ENCODE measurements at places on chromosomes 16 and 17. TPM values are rescaled to one million over a fixed set of nuclear protein-coding genes. Genes with fewer than 3 reads are reported as not detected.

DNA sequence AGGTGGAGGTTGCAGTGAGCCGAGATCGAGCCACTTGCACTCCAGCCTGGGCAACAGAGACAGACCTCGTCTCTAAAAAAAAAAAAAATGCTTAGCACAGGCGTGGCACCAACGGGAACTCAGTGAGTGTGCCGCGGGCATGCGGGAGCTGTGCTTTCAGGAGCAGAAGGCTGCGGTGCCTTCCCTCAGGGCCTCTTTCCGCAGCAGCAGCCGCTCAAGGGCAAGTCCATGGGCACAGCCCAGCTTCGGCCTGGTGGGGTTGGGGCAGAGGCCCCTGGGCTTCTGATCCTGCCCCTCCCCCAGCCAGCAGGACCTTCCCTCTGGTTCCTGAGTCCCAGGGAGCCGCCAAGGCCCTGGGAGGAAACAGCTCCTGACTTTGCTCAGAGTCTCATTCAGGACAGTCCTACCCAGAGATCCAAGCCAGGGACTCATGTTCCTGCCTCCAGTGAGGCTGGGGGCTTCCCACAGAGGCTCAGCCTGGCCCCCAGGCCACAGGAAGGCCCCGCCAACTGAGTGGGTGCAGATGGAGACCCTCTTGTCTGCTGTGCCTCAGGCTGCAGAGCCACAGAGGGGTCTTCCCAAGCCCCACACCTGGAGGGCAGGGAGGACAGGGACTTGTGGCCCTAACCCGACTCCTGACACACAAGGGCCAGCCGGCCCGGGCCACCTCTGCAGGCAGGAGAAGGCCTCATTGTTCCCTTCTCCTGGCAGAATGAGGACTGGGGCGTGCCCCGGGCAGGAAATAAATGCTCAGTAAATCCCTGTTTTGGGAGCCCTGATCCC, 3.3 kb upstream of the ZG16B start:
- H3K27ac ChIP-seq: no peak overlapping the region
- H3K27me3 ChIP-seq: peaks cover 15% of the 10 kb centered on the region
- no peak overlapping the region for H3K4me3 ChIP-seq

DNA sequence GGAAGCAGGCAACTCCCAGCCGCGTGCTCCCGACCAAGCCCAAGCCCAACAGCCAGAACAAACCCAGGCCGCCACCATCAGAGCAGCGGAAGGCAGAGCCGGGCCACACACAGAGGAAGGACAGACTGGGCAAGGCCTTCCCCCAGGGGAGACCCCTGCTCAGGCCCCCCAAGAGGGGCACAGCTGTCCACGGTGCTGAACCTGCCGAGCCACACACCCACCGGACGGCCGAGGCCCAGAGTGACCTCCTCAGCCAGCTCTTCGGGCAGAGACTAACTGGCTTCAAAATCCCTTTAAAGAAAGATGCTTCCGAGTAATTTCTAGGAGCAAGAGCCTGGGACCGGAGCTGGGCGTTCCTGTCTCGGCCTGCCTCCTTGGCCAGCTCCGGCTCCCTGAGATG, 14.1 kb upstream of the ZFPM1 start:
- no peaks in the 10 kb centered on the region for H3K27me3 ChIP-seq
- H3K4me1 ChIP-seq: no peaks in the 10 kb centered on the region
- DNase-seq: no peak
- no peak overlapping the region for H3K27ac ChIP-seq
- H3K4me3 ChIP-seq: no peak overlapping the region

DNA sequence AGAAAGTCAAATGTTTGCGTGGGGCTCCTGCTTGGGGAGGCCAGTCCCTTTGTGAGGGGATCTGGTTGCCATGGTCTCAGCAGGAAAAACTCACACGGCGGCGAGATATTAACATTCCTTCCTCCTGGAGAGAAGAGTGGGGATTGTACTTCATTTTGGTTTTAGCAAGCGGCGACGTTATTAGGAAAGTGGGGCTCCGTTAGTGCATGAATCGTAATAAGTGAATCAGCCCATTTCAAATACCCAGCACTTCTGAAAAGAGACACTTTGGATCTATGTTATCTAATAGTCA, 41.6 kb upstream of the METRNL start:
- H3K27ac ChIP-seq: no peak overlapping the region
- no peaks in the 10 kb centered on the region for H3K36me3 ChIP-seq
- DNase-seq: no peak
- no peak overlapping the region for H3K4me3 ChIP-seq

DNA sequence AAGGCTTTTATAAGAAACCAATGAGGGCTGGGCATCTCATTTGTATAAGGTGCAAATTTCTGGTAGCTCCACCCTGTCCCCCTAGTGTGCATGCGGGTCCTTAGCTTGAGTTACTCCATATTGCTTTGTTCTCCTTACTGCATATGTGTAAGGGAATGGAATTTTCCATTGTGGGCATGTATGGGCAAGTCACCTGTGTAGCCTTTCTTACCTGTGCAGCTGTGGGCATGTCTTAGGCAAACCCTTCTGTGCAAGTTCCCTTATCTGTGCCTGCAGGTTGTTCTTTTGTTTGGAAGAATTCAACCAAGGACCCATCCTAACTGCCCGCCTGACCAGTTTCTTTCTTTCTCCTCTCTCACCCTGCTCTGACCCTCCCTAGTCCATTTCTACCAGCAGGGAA, 122.8 kb upstream of the HS3ST4 start:
- no peaks in the 10 kb centered on the region for H3K36me3 ChIP-seq
- no peaks in the 10 kb centered on the region for H3K27me3 ChIP-seq
- no peak overlapping the region for H3K4me3 ChIP-seq
- no peak overlapping the region for H3K27ac ChIP-seq
- H3K4me1 ChIP-seq: no peaks in the 10 kb centered on the region

DNA sequence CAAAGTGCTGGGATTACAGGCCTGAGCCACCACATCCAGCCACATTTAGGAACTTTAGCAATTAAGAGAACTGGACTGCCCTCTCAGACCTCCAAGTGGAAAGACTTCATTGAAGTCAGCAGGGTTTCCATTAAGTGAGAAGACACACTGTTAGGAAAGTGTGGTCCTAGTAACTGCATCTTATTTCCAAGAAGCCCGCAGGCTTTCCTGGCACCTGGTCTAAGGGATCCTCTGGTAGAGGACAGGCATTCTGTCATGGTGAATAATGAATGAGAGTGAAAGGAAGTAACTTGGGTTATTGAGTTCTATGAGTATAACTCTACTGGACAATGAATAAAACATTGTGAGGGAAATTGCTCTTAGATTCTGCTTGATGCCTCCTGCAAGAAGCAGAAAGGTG, 14.1 kb downstream of the C17orf75 start:
- H3K4me1 ChIP-seq: no peaks in the 10 kb centered on the region
- H3K36me3 ChIP-seq: no peaks in the 10 kb centered on the region
- no peak overlapping the region for H3K4me3 ChIP-seq

- peaks cover 12% of the 10 kb centered on the region for H3K4me1 ChIP-seq
- H3K4me3 ChIP-seq: no peak overlapping the region
- H3K36me3 ChIP-seq: no peaks in the 10 kb centered on the region
- no peaks in the 10 kb centered on the region for H3K27me3 ChIP-seq
- peak; percentile 56 for DNase-seq
Measured at GRCh38 chr17:50956750-50957523, 90.8 kb upstream of the TOB1 start.

- H3K36me3 ChIP-seq: no peaks in the 10 kb centered on the region
- no peak for DNase-seq
Measured at GRCh38 chr17:55321427-55322060, 56.8 kb downstream of the HLF start.

DNA sequence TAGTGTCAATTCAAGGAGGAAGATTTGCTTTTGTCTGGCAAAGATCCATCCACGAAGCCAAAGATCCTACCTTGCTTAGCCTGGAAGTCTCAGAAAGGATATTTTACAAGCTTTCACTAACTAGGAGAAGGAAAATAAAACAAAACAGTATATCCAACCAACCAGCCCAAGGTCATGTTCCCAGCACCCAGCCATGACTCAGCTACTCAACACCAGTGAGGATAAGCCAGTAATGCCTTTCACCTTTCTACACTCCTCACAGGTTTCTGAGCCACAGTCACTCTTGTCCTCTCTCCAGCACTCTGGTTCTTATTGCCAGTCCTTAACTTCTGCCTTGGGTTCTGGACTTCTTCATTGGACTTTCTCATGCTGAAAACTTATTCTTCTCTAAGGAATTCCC, 116.2 kb downstream of the CDH11 start:
- H3K36me3 ChIP-seq: peaks cover 4% of the 10 kb centered on the region
- no peaks in the 10 kb centered on the region for H3K27me3 ChIP-seq
- no peak for DNase-seq
- no peak overlapping the region for H3K27ac ChIP-seq
- H3K4me1 ChIP-seq: no peaks in the 10 kb centered on the region

- H3K4me1 ChIP-seq: no peaks in the 10 kb centered on the region
- no peak for DNase-seq
- H3K4me3 ChIP-seq: no peak overlapping the region
- H3K36me3 ChIP-seq: peaks cover under 1% of the 10 kb centered on the region
- H3K27me3 ChIP-seq: no peaks in the 10 kb centered on the region
Measured at GRCh38 chr16:1580956-1581355, 30.9 kb downstream of the IFT140 start.

GRCh38 chr17:34378664-34379101, 15.7 kb upstream of the CCL1 start:
- no peaks in the 10 kb centered on the region for H3K27me3 ChIP-seq
- DNase-seq: no peak
- no peaks in the 10 kb centered on the region for H3K36me3 ChIP-seq
- no peak overlapping the region for H3K27ac ChIP-seq
- H3K4me1 ChIP-seq: no peaks in the 10 kb centered on the region

DNA sequence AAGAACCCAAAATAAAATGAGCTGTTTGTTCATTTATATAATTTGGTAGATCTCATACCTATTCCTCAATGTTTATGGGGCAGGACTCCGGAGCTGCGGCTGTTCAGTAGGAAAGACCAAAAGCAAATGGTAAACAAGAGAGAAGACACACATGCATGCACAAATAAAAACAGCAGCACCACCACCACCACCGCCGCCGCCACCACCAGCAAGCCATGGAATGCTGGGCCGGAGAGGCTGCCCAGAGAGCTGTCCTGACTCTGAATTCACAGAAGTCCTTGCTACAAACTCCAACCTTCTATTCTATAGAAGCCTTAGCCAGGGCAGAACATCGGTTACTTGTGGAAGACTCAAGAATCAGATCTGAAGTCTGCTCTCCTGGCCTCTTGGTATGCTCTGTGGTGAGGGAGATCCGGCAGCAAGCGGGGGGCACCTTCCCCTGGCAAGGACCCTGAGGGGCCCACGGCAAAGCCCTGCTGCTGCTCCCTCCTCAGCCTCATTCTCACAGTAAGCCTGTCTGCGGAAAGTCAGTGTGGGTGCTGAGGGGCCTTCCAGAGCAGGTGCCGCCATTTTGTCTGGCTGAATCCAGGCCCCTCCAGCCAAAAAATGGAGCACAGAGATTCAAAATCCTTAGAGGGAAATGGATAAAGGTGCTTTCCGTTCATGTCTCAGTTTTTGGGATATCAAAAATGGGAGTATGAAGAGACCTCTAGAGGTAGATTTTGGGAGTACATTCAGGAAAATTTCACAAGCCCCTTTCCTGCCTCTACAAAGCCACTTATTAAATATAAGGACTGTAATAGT, 6.4 kb upstream of the FOXJ1 start:
- H3K4me3 ChIP-seq: no peak overlapping the region
- no peak overlapping the region for H3K27ac ChIP-seq
- H3K4me1 ChIP-seq: no peaks in the 10 kb centered on the region

- DNase-seq: no peak
- no peak overlapping the region for H3K27ac ChIP-seq
- H3K36me3 ChIP-seq: no peaks in the 10 kb centered on the region
- no peak overlapping the region for H3K4me3 ChIP-seq
- no peaks in the 10 kb centered on the region for H3K4me1 ChIP-seq
Measured at GRCh38 chr16:89811321-89811720, 5.1 kb downstream of the FANCA start.

GRCh38 chr16:50311134-50311528, 44.8 kb downstream of the ADCY7 start:
- H3K27me3 ChIP-seq: no peaks in the 10 kb centered on the region
- no peak for DNase-seq
- no peak overlapping the region for H3K27ac ChIP-seq
- H3K36me3 ChIP-seq: peaks cover 19% of the 10 kb centered on the region
- H3K4me1 ChIP-seq: peaks cover 3% of the 10 kb centered on the region

GRCh38 chr17:70120425-70120824, 45.4 kb downstream of the KCNJ16 start:
- no peaks in the 10 kb centered on the region for H3K4me1 ChIP-seq
- no peak overlapping the region for H3K27ac ChIP-seq
- no peaks in the 10 kb centered on the region for H3K36me3 ChIP-seq
- H3K27me3 ChIP-seq: no peaks in the 10 kb centered on the region
- H3K4me3 ChIP-seq: no peak overlapping the region

The ZNF469 gene
- 1.3 TPM for total RNA-seq

The ITGA2B gene
- total RNA-seq: 0.26 TPM

The TNFRSF13B gene
- total RNA-seq: not detected

The OSGIN1 gene
- 6.6 TPM for total RNA-seq

The NOTUM gene
- 0.51 TPM for total RNA-seq

The FOXJ1 gene
- not detected for total RNA-seq

The TCAP gene
- 0.26 TPM for total RNA-seq

The SLFN14 gene
- not detected for total RNA-seq

The NETO2 gene
- 10.0 TPM for total RNA-seq

The TOX3 gene
- total RNA-seq: not detected

The PRSS22 gene
- total RNA-seq: not detected

The PPL gene
- total RNA-seq: 50.5 TPM

The HBZ gene
- not detected for total RNA-seq

The TBCD gene
- 24.9 TPM for total RNA-seq

The CCL8 gene
- 0.26 TPM for total RNA-seq

The AIPL1 gene
- under 0.01 TPM for total RNA-seq

Measured in fibroblast of lung (primary cell).